ENCODE measurements at places on chromosomes 2 and 18.

- DNase-seq = no peak
These were observed 45.4 kb upstream of the LRATD1 start for GRCh38 chr2:14587119-14587518.

DNA sequence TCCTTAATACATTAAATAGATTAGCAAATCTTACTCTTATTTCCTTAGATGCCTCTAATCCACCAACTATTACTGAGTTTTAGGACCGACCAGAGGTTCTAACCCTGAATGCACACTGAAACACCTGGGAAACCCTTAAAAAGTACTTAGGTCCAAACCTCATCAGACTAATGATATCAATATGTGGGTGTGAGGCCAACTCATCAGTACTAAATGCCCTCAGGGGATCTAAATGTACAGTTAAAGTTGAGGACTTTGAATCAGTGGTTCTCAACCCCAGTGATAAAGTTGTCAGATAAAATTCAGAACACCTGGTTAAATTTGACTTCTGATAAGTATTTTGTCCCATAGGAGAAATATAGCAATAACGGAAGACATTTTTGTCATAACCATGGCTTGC lies 20.9 kb downstream of the MMADHC start:
- no peak for DNase-seq

DNA sequence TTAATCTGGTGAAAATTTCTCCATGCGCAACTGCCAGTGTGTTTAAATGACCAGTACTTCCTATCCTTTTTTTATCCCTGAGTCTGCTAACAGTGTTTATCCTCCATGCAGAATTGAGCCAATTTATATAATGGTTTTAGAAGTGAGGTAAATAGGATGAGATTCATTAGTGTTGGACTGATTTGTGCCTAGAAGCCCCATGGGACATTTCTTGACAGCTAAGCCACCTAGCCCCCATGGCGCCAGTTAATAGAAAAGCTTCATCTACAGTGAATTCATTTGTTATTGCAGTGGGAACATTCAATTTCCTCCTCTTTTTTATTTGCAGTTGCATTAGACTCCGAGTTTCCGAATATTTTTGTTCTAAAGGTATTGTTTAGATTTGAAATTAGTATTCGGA lies 175.6 kb downstream of the ARL6IP6 start:
- no peak for DNase-seq

DNA sequence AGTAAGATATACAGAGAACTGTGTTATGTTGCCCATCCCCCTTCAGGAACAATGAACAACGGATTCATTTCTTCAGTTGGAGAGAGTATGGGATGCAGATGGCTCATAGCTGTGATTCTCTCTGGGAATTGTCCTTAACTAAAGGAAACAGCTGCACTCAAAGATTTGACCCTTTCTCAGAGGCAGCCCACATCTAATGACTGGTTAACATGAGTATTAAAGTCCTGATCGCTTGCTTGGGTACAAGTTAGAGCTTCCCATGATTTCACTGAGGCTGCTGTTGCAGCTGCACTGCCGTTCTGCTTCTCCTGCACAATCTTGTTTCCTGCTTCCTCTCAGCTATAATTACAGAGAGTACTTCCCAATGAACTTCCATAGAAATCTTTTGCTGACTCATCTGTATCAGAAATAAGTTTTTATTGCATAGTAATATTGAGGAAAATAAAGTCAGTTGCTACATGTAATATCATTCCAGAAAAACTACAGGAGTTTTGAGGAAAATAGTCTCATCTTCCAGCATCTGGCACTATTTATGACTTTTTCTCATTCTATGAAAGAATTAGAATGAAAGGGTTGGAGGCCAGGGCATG lies 12.8 kb upstream of the SCN9A start:
- no peak for DNase-seq

GRCh38 chr18:37398248-37398920 lies 167.2 kb downstream of the CELF4 start:
- no peak for DNase-seq

- no peak for DNase-seq
These were observed 331.7 kb downstream of the GBX2 start for GRCh38 chr2:235836491-235836911.

DNA sequence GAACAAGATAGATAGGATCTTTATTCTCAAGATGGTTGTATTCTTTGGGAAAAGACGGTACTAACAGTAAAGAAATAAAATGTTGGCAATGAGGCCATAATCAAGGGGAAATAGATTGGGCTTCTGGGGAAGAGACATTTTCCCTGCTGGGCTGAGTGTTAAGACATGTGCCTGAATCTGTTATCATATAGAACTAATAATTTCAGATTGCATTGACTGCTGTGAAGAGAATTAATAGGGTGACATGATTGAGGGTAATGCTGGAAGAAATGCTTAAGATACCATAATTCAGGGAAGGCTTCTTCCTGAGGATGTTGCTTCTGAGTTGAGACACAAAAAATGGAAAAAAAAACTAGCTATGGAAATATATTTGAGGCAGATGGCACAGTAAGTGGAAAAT lies 105.0 kb downstream of the PTH2R start:
- no peak for DNase-seq

DNA sequence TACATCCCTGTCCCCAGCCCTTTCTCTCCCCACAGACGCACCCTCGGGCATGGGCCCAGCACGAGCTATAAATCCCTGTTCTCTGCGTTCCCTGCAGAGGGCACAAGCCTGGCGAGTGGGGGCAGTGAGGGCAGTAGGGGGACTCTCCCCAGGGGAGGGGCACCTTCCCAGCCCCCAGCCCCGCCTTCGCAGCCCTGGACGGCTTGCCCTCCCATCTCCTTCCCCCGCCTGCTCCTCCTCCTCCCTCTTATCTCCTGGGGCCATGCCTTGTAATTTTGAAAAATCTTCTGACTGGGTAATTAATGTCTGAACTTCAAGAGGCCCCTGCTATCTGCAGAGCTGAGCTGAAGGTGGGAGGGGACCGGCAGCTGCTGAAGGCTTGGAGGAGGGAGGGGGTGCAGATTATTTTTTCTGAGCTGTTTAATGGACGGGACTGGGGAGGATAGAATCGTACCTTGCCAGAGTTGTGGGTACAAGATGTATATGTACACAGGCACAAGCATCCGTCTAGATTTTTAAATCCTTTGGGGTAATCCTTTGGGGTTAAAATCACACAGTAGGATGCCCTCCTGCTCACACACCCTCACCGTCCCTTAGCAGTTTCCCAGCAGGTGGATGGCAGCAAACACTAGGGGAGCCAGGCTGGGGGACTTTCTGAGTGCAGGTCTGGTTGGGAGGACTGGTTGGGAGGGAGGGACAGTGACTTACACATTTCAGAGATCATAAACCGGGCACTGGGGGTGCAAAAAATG lies 121.9 kb downstream of the SMAD7 start:
- DNase-seq = no peak

DNA sequence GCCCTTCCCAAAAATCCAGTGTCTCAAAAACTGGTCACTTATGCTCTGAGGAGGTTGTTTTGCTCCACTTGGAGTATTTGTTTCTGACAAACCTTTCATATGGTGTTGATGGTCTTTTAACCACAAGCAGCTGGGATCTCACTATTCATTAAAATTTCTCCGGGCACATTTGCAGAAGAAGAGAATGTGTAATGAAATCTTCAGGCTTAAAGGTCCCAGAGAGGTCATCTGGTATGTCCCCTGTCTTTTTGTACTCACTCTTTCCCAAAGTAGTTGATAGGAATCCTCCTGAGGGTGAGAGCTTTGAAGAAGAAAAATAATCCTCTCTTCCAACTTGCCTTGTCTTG lies 430.8 kb downstream of the SETBP1 start:
- no peak for DNase-seq

DNA sequence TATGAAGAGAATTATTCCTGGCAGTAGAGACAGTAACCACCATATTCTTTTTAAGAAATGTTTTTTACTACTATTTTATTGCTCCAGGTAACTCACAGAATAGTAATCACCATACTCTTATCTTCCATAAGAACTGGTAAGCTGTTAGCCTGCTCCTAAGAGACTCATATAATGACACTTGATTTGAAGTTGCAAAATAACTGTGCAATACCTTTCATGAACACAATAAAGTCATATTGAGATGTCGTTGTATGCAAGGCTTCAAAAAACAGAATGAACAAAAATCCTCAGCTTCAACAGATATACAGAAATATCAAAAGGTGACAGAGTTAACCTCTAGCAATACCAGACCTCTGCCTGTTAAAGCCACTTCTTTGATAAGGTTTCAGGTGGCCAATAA lies 360.1 kb downstream of the NBAS start:
- DNase-seq = no peak

- no peak for DNase-seq
These were observed 345.6 kb downstream of the GRB14 start for GRCh38 chr2:164275659-164276058.

DNA sequence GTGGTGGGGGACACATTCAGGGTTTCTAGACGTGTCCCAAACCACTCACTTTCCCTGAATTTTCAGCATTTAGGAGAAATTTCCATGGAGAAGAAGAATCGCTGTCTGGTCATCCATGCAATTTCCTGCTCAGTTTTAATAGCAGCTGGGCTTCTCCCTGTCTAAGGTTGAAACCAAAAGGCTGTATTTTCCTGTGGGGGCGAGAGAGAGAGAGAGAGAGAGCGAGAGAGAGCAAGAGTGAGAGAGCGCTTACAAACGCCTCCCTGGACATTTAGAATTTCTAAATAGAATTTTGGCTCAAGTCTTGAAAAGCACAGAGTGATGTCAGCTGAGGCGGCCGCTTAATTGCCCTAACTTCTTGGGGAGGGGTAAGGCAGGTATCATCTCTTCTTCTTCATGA lies 110.8 kb downstream of the SETBP1 start:
- DNase-seq = no peak

GRCh38 chr18:23902396-23902795 lies 112.2 kb upstream of the TTC39C start:
- DNase-seq = no peak

GRCh38 chr2:229725716-229726574 lies 11.6 kb upstream of the DNER start:
- DNase-seq = no peak

DNA sequence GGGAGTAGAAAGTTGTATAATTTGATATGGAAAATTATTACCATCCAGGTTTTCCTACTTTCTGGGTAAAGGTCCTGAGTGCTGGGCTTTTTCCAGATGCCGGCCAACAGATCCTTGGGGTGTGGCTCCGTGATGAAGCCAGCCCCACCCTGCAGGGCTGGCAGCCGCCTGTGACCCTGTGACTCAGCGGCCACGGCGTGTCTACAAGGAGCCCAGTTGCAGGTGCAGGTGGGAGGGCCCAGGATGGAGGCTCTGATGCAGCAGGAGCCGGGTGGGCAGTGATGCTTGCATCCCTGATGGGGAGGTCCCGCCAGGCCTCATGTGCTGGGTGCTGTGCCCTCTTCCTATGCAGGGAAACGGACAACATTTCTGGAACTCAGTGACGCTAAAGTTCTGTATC lies 96.0 kb upstream of the ALKAL2 start:
- DNase-seq = no peak
